ENCODE measurements at places on chromosomes 12 and 14.

GRCh38 chr14:64753374-64753773, 49.1 kb downstream of the PLEKHG3 start:
- DNase-seq = no peak

DNA sequence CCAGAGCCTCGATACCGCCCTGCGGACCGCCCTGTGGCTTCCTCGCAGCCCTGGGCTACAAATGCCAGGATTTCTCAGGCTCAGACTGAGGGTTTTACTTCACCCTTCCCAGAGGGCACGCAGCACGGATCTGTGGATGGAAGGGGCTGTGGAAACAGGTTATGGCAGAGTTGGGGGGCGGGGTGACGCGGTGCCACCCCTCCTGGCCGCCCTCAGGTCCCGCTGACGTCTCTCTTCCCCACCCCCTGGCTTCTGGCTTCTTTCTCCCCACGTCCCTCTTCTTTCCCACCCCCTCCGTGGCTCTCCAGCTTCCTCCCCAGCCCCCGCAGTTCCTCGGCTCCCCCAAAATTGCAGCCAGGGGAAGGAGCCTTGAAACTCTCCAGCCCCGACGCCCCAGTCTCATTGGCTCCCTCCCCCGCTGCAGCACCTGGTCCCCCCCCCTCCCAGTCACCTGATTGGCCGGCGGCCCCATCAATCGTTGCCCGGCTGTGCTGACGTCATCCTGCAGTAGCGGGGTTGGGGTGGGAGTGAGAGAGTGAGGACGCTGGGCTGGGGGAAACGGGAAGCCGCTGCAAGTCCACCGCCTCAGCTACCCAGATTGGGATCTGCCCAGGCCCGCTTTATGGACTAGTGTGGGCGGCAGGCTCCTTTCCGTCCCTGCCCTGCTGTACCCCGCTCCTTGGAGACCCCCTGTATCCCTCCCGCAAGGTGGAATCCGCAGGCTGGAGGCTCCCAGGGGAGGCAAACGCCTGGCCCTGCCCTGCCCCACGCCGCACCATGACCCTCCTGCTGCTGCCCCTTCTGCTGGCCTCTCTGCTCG, at the start of gene CLSTN3:
Gene CLSTN3 (plus strand): TSS at position 500 of the 820 bp plus-strand sequence. CDS start 278 bp downstream, at position 778.
- peak; percentile 64 for DNase-seq

DNA sequence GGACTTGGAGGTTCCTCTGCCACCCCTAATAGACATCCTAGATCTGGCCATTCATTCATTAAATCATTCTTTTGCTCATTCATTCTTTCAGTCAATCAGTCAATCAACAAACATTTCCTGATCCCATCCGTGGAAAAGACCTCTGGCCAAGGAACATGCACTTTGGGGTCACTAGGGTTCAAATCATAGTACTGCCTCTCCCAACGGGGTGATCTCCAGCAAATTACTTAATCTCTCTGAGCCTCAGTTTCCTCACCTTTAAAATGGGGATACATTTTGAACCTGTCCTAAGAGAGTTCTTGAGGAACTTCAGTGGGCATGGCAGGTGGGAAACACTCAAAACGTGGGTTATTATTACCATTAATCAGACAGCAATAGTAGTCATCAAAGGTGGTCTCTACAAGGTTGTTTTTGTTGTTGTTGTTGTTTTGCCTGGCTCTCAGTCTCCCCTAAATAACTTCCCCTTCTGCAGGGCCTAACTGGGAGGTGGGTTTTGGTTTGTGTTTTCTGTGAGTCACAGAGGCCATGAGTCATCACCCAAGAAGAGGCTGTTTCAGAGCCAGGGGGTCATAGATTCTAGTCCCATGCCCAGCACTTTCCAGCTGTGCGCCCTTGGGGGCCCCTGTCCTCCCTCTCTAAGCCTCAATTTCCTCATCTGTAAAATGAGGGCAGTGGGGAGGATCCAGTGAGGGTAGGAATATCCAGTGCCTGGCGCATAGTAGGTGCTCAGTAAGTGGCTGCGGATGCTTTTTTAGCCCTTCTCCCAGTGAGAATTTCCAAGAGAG, 16.9 kb upstream of the FAM222A start:
- DNase-seq = no peak

GRCh38 chr12:111597831-111598636, 1.1 kb downstream of the ATXN2 start:
- no peak for DNase-seq

DNA sequence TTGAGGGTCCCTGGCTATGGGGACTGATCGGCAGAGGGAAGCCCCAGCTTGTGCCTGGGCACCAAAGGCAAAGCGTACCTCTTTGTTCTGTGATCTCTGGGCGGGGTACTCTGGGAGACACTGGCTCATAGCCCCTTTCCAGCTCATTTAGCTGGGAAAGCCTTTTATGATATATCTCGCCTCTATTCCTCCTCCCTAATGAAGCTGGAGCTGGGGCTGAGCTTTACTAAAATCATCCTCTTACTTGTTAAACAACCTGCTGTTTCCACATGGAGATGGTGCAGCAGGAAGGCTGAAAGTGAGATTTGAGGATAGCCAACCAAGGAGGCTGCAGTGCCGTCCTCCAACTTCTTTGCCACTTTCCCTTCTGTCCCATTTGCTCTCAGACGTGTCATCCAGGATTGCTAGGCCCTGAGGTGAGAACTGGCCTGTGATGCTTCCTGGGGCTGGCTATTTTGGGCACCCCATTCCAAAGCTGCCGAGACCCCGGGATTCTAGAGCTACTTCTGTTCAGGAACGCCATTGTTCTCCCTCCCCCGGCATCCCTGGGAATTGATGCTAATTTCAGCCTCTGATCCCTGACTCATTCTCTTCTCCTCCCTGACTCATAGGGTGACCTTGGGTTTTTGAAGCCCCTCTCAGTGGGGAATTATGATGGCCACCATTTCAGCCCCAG, 16.0 kb downstream of the PDE1B start:
- DNase-seq = no peak

- DNase-seq = no peak
Measured at GRCh38 chr14:60215520-60216420, 33.3 kb upstream of the PPM1A start.

DNA sequence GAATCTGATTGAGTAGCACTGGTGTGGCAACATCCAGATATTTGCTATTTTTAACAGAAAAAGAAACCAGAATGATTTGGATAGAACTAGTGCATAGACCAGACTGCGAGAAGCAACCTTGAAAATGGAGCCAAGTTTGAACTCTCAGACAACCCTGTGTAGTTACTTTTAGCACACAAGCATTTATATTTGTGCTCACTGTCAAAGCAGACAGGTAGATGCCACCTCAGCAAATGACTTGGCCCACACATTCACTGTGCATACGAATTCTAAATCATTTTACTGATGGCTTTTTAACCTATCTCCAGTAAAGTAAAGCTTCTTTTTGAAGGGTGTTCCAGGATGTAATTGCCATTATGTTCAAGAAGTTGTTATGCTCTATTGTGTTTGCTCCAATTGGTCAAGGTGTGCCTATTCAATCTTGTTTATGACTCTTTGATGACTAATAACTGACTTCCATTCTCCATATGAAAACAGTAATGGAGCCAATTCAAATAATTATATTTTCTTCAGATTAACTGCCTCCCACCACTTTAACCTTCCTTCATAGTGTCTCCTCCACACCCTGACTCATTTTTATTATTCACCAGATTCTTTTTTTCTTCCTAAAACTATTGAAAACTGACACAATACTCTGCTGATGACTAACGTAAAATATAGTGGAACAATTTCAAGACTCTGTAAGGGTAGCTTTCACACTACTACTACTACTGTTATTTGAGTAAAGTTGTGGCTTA, 138.5 kb downstream of the CCER1 start:
- DNase-seq = no peak

GRCh38 chr12:20370014-20370386, 1.7 kb downstream of the PDE3A start:
- no peak for DNase-seq

DNA sequence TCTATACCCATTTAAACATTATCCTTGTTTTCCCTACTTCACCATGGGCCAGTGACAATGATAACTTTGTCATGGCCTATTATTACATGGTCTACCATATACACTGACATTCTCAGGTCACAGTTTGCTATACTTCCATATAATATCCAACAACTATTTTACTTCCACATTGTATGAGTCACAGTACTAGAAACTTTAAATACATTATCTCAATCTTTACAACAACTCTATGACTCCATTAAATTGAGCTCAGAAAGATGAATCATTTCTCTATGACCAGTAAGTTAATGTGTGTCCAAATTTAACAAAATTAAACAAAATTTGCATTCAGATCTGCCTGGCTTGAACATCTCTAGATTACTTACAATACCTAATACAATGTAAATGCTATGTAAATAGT, 93.9 kb downstream of the PLEKHG7 start:
- no peak for DNase-seq

GRCh38 chr12:102063069-102063468, 1.3 kb upstream of the WASHC3 start:
- peak; percentile 73 for DNase-seq

GRCh38 chr12:93060666-93061472, 131.8 kb upstream of the EEA1 start:
- no peak for DNase-seq

GRCh38 chr12:108612788-108613282, 15.0 kb upstream of the TMEM119 start:
- no peak for DNase-seq

- no peak for DNase-seq
Measured at GRCh38 chr12:96230646-96231045, 36.5 kb downstream of the ELK3 start.

DNA sequence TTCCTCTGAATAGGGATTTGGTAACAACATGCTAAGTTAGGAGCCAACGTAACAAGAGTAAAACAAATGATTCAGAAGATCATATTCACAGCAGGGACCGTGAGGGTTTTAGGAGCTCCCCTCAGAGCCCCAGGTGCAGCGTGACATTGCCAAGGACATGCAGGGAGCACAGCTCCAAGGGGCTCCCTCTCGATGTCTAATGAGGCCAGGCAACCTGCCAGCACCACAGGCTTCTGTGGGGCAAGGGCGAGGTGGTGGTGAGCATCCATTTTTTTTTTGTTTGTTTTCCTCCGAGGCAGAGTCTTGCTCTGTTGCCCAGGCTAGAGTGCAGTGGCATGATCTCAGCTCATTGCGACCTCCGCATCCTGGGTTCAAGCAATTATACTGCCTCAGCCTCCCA, 95.1 kb upstream of the PTPRB start:
- no peak for DNase-seq

DNA sequence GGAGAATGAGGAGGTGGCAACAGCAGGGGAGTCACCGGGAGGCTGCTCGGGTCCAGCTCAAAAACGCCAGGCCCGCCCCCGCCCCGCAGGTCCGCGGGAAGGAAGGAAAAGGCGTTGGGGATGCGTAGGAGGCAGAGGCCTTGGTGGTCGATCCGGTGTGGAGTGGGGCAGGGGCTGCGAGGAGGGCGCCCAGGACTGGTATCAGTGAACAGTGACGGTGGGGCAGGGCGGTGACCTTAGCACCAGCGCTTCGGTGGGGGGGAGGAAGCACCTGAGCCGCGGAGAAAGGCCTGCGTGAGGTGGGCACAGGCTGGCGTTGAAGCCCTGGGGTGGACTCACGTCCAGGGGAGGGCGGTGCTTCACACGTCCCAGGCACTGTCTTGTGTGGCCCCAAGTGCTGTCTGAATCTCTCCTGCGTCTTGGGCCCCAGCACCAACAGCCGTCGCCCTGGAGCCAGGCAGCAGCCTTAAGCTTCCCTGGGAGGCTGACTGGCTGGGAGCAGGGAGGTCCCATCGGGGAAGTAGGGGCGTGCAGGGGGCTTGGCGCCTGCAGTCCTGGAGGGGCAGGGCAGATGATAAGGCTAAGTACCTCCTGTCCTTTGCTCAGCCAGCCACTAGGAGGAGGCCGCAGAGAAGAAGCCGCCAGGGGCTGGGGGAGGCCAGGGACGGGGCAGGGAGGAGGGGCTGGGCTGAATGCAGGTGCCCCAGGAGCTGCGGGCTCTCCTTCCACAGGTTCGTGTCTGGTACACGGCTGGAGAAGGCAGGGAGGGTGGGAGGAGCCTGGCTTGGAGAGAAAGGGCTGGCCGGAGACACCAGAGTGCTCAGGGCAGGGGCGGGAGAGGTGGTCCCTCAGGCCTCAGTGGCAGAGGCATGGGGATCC, 26.5 kb downstream of the ZBTB42 start:
- no peak for DNase-seq

GRCh38 chr14:28756884-28757570, 9.6 kb upstream of the FOXG1 start:
- no peak for DNase-seq

DNA sequence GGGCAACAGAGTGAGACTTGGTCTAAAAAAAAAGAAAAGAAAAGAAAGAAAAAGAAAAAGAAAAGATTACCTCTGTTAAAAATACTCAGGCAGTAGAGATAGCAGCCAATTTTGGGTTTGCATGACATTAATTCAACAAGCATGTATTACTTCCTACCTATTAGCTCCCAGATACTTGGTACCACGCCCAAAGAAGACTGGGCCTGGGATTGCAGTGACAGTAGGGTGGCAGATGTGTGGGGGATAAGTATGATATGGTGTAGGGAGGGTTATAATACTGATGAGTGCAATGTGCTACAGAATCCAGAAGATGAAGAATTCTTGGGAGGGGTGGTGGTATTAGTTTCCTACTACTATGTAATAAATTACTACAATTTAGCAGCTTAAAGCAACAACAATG, 46.4 kb upstream of the FOS start:
- DNase-seq = no peak

DNA sequence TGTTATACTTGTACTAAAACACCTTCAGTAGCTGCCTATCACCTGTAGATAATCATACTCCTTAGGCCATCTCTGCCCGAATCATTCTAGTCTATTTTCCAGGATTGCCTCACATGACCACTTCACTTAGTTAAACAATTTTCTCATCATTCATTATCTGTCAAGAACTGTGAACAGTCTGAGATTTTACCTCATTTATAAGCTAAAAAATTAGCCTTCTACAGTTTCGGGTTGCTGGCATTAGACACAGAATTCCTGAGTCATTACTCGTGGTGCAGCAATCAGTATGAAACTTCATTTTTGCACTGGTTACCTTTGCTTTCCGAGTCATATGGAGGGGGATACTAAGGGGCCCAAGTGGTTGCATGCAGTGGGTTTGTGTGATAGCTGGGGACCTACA, 57.6 kb upstream of the OTOGL start:
- DNase-seq = no peak

GRCh38 chr12:58455136-58455535, 465.2 kb downstream of the LRIG3 start:
- DNase-seq = no peak

DNA sequence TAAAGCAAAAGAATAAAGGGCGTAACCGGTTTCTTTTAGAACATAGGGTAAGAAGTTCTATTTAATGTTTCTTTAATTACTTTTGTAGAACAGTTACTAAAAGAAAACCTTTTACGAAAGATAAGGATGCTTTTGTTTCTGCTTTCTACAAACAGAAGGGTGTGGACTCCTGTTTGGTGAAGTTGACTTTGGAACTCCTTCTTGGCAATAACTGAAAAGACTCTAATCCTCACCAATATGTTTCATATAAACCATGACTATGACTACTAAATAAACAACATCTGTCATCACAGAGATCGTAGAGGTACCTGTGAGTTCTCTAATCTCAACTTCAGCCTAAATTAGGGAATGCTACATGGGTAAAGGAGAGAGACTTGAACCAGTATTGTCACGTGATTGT, 210.8 kb upstream of the FLRT2 start:
- DNase-seq = no peak

Measured in NCI-H1048 (cell line).